ENCODE measurements at places on chromosomes 11 and 22.

- DNase-seq = no peak
These were observed 7.7 kb downstream of the SLC25A18 start for GRCh38 chr22:17570851-17571631.

- no peak for DNase-seq
These were observed 43.1 kb upstream of the EED start for GRCh38 chr11:86201371-86201884.

DNA sequence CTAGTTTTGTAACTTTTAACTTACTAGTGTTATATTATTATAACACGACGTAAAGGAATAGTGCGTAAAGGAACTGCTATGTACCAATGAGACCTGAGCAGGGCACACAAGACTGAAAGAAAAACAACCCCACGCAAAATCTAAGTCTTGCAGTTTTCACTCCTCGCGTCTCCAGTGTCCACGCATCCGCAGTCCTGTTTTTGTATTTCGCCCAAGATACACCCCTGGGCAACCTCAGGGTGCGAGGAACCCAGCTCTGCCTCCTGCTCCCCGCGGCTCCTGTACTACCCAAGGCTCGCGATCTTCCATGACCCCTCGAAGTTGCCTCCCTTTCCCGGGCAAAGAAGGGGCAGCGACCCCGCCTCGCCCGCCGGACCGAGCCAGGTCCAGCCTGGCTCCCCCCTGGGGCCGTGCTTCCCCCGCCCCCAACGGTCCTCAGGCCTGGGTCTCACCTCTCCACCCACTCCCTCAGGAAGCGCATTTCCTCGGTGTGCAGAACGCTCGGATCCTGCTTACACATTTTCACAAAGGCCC, 393 bp downstream of the ST13 start:
- DNase-seq = no peak

DNA sequence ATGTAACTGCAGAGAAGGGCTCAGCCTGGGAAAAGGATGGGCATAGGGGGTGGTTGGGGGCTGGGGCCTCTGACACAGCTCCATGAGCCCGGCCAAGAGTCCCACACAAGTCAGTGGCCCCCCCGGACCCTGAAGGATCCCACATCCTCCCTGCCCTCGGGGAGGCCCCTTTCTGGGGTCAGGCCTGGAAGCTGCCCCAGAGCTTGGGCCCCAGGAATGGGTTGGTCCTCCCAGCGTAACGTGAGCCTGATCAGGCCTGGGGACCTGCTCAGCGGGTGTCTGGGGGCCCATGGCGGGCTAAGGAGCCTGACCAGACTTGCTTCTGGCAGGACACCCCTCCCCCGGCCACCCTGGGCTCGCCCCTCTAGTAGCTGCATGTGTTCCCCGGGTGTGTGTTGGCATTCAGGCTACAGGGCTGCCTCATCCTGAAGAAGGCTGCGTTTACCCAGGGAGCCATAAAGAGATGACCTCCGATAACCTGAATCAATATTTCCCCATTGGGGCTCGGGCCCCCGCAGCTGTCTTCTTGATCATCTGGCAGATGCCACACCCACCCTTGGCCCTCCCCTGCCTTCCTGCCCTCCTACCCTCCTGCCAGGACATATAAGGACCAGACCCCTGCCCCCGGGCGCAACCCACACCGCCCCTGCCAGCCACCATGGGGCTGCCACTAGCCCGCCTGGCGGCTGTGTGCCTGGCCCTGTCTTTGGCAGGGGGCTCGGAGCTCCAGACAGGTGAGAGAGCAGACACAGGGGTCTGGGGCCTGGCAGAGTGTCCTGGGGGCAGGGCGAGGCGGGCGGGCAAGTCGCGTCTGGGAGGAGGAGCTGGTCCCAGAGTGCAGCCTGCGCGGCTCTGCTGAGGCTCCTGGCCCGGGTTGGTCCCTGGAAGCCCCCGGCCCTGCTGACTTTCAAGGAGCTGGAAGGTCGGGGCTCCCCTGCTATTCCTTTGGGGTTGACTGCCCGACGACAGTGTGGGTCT, at the start of gene MUC2:
Gene MUC2, plus strand, starts transcription at position 631 of the 978 bp plus-strand sequence.
- DNase-seq = no peak

DNA sequence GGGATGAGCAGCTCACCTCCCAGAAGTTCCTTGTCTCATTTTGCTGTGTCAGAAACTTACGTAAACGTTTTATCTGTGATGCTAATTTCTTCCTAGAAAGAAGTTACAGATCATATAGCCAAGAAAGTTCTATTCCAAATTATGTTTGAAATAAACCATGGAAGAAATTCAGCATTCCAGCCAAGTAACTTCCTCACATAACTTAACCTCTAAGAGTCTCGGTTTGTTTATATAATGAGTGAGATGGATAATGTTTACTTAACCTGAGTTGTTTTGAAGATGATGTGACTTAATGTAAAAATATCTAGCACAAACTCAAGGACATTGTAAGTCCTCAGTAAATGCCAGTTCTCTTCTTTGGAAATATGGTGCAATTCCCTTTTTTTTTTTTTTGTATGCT, 8.9 kb upstream of the MUC15 start:
- DNase-seq = no peak

DNA sequence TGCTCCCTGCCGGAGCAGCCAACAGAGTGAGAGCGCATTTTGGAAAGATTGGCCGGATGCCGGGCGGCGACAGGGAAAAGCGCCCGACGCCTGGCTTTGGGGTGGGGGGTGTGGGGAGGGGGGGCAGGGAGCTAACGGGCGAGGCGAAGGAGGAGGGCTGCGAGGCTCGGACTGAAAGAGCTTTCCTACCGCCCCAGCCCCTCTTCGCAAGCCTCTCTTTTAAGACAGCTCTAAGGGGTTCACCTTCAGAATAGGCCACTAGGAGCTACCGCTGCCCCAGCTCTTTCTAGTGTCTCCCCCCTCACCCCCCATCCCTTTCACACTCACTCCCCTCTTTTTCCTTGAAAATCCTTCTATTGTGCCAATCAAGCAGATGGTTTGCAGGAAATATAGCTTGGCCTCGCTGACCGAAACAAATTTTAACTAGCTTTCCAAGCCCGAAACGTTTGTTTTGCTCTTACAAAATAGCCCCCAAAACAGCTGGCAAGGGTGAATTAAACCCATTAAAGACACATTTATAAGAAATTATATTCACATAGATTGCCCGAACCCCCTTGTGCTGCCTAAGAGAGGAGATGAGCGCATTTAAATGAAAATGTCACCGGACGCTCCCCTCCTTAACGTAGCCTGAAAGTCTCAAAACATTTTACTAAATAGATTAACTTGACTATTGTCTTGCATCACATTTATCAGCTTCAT, 3.7 kb upstream of the DBX1 start:
- no peak for DNase-seq

DNA sequence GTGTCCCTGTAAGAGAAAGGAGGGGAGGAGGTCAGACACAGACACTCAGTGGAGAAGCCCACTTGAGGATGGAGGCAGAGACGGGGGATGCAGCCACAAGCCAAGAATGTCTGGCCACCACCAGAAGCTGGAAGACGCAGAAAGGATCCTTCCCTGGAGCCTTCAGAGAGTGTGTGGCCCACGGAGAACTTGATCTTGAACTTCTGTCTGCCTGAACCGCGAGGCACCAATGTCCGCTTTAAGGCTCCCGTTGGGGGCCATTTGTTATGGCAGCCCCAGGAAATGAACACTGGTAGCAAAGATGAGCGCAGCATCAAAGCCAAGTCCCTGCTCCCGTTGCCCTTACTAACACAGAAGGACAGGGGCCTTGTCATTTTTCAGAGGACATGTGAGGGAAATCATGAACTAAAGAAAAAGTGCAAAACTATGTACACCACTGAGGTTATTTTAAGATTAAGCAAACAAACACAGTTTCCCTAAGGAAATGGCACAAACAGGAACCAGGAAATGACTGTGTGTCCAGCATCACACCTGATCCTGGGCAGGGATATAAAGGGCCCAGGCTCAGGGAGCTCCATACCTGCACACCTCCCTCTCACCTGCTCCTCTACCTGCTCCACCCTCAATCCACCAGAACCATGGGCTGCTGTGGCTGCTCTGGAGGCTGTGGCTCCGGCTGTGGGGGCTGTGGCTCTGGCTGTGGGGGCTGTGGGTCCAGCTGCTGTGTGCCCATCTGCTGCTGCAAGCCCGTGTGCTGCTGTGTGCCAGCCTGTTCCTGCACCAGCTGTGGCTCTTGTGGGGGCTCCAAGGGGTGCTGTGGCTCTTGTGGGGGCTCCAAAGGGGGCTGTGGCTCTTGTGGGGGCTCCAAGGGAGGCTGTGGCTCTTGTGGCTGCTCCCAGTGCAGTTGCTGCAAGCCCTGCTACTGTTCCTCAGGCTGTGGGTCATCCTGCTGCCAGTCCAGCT, at the start of gene KRTAP5-6:
Gene KRTAP5-6, plus strand, starts transcription at position 588 of the 963 bp plus-strand sequence. Its CDS starts 51 bp downstream, at position 639.
- no peak for DNase-seq

DNA sequence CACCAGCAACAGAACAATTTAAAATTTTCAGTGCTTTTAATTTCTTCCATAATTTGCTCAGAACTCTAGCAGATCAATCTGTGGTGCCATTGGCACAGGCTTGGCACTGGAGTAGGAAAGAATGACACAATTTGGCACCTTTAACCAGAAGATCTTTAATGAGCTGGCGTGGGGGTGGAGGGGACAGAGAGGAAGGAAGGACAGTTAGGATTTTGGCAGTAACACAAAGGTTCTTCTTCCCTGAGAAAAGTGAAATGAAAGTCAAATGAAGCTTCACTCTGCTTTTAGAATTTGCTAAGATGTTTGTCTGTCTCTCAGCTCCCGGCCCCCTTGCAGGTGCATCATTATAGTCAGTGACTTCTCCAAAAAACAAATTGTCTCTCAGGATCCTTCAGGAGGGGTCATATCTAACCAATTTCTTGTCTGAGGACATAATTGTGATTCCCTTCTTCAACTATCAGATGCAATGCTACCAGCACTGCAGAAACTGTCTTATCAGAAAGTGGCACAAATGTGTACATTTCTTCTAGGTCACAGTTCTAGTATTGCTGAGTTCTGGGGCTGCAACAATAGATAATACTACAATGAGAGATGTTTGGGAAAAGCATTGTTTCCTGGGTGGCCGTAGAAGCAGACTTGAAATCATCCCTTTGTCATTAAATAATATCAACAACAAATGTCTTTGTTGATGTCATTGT, 66.8 kb downstream of the CSTPP1 start:
- no peak for DNase-seq

- no peak for DNase-seq
These were observed 31.5 kb downstream of the C22orf31 start for GRCh38 chr22:29030016-29030617.

GRCh38 chr11:2799881-2800654, 85.5 kb downstream of the CDKN1C start:
- DNase-seq = no peak

DNA sequence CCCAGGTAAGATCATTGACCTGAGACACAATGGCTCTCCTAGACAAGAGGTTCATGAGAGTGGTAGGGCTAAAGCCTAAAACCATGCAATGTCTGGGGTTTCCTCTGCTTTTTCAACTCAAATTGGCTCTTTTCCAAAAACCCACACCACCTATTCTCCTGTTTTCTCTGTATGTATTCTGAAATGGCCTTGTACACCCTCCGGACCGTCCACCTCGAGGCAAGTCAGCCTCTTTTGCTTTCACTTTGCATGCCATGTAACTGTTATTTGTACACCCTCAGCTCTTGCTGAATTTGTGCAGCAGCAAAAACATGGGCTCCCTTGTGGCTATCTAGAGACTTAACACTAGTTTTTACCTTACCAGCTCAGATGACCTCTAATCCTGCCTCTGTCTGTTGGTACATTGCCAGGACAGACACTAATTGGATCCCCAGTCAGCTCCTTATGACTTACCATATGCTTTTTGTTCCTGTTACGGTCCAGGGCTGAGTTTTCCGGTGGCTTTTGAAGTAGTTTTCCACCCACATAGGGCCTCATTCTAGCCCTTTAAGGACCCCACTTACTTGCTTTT, 288.0 kb downstream of the SBF2 start:
- no peak for DNase-seq

- DNase-seq = no peak
These were observed 17.9 kb downstream of the USH1C start for GRCh38 chr11:17526326-17526725.

DNA sequence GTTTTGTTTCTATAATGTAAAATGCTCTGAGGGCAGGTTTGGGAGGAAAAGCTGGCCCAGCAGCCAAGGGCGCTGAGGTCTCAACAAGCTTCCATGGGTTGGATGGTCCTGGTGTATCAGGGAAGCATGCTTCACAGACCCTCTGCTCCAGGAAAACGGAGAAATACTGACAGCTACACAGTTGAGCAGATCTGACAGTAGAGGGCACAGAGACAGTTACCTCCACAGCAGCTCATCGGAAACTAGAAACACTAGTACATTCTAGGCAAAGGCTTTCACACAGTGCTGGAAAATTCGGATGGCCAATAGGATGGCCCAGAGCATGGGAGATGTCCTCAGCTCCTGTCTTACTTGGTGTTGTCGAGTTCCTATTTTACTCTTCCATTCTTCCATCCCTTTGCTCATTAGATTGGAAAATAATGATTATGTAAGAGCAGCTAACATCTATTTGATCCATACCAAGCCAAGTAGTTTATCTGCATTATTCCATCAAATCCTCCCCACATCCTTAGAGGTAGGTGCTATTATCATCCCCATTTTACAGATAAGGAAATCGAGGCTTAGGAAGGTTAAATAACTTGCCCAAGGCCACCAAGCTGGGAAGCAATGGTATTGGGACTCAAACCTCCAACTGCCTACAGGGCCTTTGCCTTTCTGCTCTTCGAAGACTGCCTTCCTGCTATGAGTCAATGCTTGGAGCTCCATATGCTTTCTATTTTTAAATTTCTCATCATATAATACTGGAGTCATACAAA, 28.3 kb downstream of the LMO2 start:
- no peak for DNase-seq

DNA sequence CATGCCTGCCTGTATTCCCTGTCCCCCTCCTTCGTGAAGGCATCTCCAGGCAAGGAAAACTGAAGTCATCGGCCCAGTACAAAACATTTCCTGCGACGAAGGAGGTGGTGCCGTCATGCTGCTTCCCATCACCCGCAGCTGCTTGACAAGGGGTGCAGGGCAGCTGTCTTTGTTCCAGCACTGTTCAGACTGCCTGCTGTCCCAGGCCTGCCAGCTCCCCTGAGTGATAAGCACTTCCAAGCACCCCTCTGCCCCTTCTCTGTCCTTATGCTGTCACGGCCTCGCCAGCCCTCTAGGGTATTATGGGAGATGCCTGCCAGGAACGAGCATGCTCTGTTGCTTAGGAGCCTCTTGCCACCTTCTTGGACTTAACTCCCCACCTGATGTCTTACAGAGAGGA, 37.1 kb upstream of the BSX start:
- no peak for DNase-seq

DNA sequence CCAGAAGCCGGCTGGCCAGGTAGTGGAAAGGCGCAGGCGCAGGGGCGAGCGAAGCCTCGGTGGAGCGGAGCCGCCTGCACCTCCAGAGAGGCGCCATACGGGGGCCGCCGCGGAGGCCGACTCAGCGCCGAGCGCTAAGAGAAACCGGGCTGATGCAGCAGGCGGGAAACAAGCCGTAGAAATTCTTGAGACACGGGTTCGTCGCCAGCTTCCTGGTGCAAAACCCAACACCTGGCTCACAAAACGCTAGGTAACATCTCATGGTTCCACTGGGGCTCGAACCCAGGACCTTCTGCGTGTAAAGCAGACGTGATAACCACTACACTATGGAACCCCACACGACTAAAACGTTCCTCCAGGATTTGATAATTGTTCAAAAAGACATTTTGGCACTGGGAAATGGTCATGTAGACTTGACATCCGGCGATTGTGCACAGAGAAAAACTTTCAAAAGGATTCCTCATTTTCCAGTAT, 39.1 kb downstream of the OR4D9 start:
- peak; percentile 87 for DNase-seq

- no peak for DNase-seq
These were observed 45.2 kb upstream of the MYO18B start for GRCh38 chr22:25696763-25697162.

GRCh38 chr11:106763501-106763900, 254.8 kb downstream of the GUCY1A2 start:
- no peak for DNase-seq
